Activated naive CD4-positive, alpha-beta T cell treated with anti-CD3 and anti-CD28 coated beads, Interleukin-2, amount 10 ng/mL, durations not matched to agents 7 days and 5 days (primary cell): ENCODE measurements at places on chromosomes 11 and 22.

DNA sequence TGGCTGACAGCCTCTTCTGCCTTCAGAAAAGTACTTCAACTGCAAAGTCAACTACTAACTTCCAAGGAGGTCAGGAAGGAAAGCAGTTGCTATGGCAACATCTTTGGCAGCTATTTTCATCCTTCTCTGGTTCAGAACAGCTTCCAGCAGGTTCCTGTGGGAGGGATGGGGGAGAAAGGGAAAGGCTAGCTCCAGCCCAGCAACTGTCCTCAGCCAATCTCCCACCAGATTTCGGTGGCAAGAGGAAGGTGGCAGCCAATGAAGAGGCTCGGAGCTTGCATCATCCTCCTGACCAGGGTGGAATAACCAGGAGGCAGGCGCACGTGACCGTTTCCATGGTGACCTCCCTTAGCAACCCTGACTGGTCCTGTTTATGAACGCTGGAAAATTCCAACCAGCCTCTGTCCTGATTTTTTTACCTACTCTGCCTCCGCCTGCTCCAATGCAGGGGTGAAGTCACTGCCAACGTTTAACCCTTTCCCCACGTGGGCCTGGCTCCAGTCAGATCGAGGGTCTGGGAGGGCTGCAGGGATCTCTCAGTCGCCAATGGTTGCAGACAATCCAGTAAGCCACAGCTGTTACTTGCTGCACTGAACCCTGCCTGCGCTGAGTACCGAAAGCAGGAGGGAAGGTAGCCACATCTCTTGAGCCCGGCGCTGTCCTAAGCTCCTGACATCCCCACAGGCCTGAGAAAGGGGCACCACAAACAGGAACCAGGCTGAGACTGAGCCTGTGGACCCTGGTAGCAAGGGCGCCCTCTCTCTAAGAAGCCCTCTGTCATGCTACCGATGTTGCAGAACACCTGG is 11.2 kb upstream of the MALAT1 start:
- DNase-seq = peak; percentile 44

GRCh38 chr11:10653946-10654810 is 39.4 kb downstream of the IRAG1 start:
- DNase-seq = peak; percentile 49

- DNase-seq = peak; percentile 21
These were observed 4.6 kb downstream of the PHOX2A start for GRCh38 chr11:72239313-72239848.

DNA sequence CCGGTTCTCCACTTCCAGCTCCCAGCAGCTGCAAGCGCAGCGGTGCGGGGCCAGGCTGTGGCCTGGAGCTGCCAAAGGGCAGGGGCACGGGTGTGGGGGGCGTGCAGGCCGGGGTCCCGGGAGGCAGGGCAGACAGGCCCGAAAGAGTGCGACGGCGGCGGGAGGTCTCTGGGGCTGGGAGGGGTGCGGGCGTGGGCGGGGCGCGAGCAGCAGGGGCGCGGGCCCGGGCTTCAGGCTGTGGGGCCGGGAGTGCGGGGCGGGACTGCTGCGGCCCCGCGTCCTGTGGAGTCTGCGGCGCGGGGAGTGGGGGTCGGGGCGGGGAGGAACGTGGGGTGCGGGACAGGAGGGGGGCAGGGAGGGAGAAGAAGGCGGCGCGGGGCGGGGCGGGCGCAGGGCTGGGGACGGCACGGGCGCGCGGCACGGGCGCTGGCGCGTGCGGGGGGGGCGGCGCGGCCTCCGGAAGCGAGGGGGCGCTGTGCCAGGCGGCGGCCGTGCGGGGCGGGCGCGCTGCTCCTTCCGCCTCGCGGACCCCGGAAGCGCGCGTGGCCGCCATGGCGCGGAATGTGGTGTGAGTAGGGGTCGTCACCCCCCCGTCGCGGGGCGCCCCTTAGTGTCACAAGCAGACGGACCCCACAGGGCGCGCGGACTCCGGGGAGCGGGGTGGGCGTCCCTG is at the start of gene MRPL23:
Gene MRPL23 (plus strand): TSS at position 521 of the 673 bp plus-strand sequence. CDS start 31 bp downstream, at position 552.
- peak; percentile 23 for DNase-seq

DNA sequence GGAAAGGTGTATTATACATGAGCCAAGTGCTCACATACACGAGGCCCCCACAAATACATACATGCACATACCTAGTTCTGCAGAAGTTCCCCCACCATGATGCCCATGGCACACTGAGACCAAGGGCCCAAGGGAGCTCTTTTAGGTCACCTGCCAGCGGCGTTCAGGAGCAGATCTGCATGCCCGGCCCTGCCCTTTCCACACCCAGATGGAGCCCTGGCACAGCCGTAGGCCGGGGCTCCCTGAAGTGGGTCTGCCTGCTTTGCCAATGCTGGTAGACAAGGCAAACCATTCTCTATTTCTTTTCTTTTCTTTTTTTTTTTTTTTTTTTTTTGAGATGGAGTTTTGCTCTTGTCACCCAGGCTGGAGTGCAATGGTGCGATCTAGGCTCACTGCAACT is 21.5 kb downstream of the NFAM1 start:
- no peak for DNase-seq

GRCh38 chr11:47409440-47410369 is 1.3 kb downstream of the SLC39A13 start:
- no peak for DNase-seq

- DNase-seq = no peak
These were observed 902.4 kb upstream of the RAG2 start for GRCh38 chr11:37500425-37500824.

GRCh38 chr22:44317886-44318637 is 5.3 kb upstream of the SHISAL1 start:
- no peak for DNase-seq

DNA sequence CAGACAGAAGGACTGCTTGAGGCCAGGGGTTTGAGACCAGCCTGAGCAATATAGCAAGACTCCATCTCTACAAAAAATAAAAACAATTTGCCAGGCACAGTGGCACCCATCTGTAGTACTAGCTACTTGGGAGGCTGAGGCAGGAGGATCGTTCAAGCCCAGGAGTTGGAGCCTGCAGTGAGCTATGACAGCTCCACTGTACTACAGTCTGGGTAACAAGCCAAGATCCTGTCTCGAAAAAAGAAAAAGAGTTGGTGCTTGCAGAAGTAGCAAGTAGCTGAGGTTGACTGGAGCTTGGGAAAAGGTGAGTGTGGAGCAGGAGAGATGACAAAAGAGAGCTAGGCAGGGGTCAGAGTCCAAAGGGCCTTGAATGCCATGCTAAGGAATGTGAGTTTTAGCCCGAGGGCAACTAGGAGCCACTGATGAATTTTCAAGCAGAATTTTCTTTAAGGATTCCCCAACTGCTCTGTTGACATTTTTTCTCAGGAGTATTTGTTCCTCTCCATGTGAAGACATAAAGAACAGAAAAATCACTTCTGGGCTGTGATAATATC is 3.1 kb downstream of the AP1B1 start:
- no peak for DNase-seq

DNA sequence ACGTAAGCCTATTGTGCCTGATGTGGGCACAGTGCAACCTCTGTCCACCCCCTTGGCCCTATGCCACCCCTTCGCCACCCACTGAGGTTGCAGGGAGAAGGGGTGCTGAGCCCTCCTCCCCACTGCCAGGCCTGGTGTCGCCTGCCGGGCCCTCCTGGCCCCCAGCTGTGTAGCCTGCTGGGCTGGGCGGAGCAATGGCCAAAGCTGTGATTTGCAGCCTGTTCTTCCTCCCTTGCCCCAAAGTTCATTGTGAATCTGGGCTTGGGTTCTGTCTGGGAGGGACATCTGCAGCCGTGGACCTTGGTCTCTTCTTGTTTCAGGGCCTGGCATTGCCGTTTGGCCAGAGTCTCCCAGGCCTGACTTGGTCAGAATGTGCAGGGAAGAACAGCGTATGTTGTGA is 121.9 kb downstream of the PKNOX2 start:
- DNase-seq = no peak

- peak; percentile 90 for DNase-seq
These were observed 12.1 kb upstream of the NFAM1 start for GRCh38 chr22:42444077-42444904.

GRCh38 chr22:49544286-49544685 is 283.4 kb downstream of the BRD1 start:
- peak; percentile 0 for DNase-seq

GRCh38 chr11:17407575-17407974 is 19.1 kb upstream of the KCNJ11 start:
- DNase-seq = no peak

DNA sequence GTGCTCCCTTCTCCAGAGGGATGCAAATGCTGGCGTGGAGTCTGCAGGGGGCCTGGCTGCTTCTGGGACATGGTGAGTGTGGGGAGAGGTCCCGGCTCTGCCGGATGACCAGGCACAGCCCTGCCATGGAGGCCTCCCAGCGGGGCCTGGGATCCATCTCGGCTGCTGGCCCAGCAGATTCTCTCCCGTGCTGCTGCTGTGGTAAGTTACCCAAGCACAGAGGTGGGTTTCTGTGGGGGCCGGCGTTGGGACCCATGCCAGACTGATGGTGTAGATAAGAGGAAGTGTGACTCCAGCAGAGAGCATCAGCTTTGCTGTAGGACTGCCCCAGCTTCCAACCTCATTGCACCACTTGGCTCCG is 147.5 kb upstream of the B3GAT1 start:
- no peak for DNase-seq

- no peak for DNase-seq
These were observed 142.0 kb downstream of the SLC17A6 start for GRCh38 chr11:22479971-22480720.

DNA sequence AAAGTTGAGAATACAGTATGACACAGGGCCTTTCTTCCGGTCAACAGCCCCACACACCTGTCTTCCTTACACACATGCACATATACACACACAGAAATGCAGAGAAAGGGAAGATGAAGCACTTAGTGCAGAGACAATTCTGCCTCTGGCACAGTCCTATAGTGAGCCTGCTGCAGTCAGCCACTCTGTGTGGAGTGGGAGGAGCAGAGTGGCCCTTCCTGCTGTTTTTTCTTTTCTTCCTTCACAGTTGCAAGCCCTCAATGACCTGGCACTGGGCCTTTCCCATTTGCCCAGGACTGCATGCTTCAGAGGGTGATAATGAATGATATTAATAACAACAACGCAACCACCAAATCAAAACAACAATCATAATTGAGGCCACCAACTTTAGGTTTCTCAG is 527.0 kb upstream of the B3GAT1 start:
- no peak for DNase-seq

DNA sequence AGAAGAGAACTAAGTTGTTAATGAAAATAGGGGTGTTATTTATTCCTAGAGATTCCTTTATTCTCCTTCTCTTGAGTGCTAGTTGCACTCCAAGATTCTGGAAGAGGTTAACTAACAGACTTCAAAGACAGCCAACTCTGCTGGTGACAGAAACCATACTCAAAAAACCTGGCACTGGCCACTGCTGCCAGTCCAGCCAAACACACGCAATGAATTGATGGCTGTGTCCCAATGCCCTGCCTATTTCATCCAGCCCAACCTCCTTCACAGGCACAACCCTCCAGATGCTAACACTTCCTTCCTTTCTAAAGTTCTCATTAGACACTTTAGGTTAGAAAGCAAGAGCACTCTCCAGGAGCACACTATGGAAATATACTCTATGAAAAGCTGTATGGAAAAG is 150.8 kb upstream of the C11orf58 start:
- no peak for DNase-seq

- DNase-seq = no peak
These were observed 31.6 kb downstream of the MAFF start for GRCh38 chr22:38233427-38233826.

DNA sequence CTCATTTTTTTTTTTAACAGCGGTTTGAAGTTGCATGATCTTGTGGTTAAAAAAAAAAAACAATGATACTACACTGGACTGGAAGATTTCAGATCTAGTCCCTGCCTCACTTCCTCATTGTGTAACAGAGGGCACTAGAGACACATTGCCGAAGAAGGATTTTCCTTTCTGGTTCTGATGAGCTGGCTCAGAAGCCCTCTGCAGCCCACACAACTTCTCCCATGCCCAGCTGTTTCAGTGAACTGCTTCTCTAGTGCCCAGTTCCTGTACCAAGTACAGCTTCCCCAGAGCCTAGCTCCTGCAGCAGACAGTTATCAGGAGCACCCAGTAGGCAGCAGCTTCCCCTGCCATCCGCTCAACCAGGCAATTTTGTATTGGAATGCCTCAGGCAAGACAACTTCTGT is 29.5 kb upstream of the ANO5 start:
- DNase-seq = no peak

GRCh38 chr11:100004541-100004940 is 682.5 kb upstream of the ARHGAP42 start:
- DNase-seq = no peak

GRCh38 chr11:60985991-60986915 is 14.8 kb downstream of the CD6 start:
- peak; percentile 95 for DNase-seq

DNA sequence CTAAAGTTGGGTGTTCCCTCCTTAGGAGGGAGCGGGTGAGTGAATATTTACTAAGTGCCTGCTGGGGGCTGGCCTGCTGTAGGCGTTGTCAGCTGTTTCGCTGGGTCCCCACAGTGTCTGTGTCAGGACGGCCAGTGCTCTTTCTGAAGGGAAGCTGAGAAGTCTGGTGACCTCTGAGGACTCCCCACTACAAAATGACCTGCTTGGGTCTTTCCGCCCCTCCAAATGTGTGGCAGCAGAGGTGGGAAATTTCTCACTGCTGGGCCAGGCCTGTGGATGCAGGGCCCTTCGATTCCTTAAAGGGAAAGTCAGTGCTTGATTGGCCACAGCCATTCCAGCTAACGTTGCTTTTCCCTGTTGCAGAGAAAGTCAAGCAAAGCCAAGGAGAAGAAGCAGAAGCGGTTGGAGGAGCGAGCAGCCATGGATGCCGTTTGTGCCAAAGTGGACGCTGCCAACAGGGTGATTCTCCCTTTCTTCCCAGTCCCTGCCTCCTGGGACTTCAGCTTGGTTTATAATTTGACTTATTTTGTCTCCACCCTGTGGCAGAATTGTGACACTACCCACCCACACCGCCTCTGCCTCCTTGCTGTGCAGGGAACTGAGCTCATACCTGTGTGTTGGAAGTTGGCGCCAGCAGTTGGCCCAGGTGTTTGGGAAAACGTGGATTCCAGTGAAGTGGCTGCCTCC is 6.8 kb downstream of the NAA40 start:
- DNase-seq = peak; percentile 68

DNA sequence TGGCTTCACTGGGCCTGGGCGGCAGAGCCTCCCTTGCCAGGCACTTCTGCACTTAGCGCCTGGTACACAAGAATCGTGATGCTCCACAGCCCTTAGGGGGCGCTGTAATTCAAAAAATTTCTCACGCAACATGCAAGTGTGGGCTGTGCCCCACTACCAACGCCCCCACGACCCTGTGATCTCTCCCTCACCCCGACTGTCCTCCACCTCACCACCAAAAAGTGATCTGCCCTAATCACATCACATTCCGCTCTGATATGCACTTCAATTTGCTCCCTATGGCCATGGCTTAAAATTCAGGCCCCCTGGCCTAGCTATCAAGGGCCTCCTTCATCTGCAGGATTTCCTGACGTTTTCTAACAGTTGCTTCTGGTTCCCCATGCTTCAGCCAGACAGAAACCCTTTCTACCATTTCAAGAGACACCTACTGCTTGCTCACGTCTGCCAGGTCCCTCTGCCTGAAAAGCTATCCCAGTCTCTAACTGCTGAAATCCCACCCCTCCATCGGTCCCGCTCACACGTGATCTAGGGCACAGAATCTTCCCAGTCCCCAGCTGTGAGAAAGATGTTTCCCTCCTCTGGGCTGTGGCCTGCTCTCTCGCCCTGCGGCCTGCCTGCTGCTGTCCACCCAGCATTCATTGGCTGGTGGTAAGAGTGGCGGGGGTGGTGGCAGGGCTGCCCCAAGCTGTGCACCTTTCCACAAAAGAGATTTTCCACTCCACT is 27.9 kb upstream of the LRRC32 start:
- peak; percentile 32 for DNase-seq

- no peak for DNase-seq
These were observed 1.6 kb upstream of the BRSK2 start for GRCh38 chr11:1387961-1388762.
